GM13977 (cell line): ENCODE measurements at places on chromosomes 7 and 10.

- no peak for DNase-seq
Measured at GRCh38 chr7:48443051-48443450, 271.8 kb downstream of the ABCA13 start.

- DNase-seq = no peak
Measured at GRCh38 chr7:16400893-16401275, 20.5 kb downstream of the CRPPA start.

DNA sequence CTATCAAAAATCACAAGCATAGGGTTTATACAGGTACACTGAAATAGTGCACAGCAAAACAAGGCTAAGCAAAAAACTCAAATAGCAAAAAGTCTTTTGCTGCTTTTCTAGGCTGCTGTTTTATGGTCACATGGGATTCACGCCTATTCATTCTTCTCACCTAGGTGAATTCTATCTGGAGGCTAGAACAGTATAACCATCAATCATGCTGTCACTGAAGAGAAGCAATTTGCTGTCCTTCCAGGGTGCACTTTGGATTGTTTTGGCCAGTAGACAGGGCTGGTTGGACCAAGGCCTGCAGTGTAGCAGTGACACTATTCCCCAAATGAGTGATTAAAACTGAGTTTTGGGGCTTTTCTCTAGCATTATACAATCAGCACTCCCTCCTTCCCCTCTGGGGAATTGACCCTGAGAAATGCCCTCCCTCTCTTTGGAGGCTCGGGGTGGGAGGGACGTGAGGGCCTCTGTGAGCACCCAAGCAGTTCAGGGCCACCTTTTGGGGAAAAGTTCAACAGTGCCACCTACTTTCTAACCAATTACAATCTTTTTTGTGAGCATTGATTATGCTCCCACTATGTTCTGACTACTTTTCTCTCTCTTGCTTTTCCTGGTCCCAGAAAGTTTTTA lies 16.2 kb upstream of the SND1 start:
- DNase-seq = no peak

DNA sequence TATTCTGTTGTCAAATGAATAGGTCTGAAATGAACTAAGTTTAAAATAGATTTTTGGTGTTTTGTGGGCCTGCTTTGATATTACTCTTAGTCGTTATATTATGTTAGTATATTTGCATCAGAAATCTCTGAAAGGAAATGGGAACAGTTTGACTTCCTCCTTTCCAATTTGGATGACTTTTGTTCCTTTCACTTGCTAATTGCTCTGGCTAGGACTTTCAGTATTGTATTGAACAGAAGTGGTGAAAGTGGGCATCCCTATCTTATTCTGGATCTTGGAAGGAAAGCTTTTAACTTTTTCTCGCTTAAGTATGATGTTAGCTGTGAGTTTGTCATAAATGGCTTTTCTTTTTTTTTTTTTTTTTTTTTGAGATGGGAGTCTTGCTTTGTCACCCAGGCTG lies 273.6 kb upstream of the DKK1 start:
- no peak for DNase-seq

DNA sequence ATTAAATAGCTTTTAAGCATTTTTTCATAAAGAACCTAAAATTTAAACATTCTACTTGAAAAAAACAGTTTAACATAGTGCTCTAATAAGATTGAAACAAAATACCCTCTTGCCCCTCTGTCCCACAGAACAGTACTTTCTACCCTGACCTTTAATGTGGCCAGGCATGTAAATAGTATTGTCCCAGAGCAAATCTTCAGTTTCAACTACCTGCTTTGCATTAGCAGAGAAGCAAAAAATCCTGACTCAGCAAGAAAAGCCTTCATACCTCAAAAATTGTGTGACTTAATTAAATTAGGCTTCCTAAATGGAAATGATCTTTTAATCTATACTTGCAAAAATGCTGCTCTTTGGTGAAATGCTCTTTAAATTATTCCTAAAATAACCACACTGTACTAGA lies 237.4 kb upstream of the AOAH start:
- no peak for DNase-seq
